ENCODE measurements at places on chromosomes 2 and 18. TPM values are rescaled to one million over a fixed set of nuclear protein-coding genes. Genes with fewer than 3 reads are reported as not detected.

- no peak overlapping the region for H3K27ac ChIP-seq
- DNase-seq: no peak
- H3K4me3 ChIP-seq: no peak overlapping the region
- no peaks in the 10 kb centered on the region for H3K27me3 ChIP-seq
- H3K36me3 ChIP-seq: no peaks in the 10 kb centered on the region
- H3K4me1 ChIP-seq: no peaks in the 10 kb centered on the region
These were observed 30.7 kb upstream of the PIEZO2 start for GRCh38 chr18:11179959-11180519.

DNA sequence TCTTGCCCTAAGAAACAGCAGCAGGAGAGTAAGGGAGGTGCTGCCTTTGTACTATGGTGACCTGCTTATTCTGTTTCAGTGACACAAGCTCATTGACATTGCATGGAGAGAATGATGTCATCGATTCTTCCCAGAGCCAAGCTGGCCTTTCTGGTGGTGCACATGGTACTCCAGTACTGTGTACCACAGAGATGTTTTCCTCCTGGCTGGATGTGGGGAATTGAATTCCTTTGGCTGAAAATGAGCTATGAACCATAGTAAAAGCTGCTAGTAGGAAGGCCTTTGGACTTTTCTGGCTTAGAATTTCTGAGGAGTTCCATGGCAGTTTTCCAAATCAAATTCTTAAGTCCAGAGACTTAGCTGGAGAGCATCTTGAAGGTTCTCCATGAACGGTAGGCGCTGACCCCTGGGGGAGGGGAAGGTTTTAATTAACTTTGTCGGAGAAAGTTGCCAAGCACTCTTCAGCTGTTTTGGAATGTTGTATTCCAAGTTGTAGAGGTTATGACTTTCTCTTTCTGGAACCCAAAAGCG lies 17.1 kb upstream of the B3GNT2 start:
- no peak for DNase-seq
- H3K27ac ChIP-seq: peak overlapping the region; percentile 42
- H3K27me3 ChIP-seq: no peaks in the 10 kb centered on the region

The CPLX4 gene
- total RNA-seq: not detected

GRCh38 chr2:130850788-130851623 lies 14.3 kb downstream of the ARHGEF4 start:
- no peak overlapping the region for H3K4me3 ChIP-seq
- DNase-seq: no peak
- no peaks in the 10 kb centered on the region for H3K27me3 ChIP-seq

DNA sequence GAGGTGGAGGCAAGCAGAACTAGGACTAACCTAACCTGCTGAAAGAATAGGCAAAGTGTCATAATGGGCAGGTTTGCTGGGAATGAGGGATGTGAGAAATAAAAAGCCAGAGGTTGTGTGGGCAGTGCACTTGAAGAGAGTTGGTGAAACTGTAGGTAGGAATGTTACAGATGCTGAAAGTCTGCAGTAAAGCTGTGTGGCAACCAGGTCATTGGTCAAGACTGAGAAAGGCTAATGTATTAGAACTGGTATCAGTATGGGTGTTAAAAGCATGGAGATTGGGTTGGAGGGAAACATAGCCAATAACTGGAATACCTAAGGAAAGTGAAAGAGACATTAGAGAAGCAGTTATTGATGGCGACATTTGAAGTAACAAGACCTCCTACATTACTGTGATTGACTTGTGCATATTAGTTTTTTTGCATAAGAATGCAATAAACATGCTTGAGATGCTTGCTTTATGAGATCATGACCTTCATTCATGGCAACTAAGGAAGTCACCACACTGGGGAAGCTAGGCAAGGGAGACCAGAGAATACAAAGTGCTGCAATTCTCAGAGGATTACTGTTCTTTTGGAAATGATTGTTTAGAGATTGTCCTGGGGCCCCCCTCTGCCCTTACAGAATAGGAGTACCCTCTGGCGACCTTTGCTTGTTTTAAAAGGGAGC lies 11.8 kb downstream of the GULP1 start:
- H3K36me3 ChIP-seq: no peaks in the 10 kb centered on the region
- DNase-seq: no peak
